ENCODE measurements at places on chromosomes 4 and X.
A peak's percentile ranks its signal among the peaks of the same experiment; 100 is the strongest.

- no peak for DNase-seq
Observed at GRCh38 chr4:88814043-88814617, 116.5 kb upstream of the NAP1L5 start.

DNA sequence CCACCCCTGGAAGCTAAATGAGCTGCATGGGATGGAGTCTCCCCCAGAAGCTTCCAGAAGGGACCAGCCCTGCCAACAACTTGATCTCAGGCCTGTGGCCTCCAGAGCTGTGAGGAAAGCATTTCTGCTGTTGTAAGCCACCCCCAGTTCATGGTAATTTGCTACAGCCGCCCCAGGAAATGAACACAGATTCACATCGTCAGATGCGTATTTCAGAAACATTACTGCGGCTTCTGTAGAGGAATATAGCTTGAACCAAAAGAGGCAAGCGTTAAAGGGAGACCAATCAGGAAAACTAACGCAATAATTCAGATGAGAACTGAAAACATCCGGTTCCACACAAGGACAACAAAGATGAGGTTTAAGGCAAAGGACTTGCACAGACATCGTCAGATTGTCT is 128.4 kb upstream of the TBL1X start:
- no peak for DNase-seq

- peak; percentile 68 for DNase-seq
Observed at GRCh38 chr4:122577808-122578781, 42.8 kb downstream of the IL21 start.

GRCh38 chrX:13142891-13143290 is 98.5 kb upstream of the FAM9C start:
- no peak for DNase-seq

GRCh38 chr4:120506536-120506935 is 416.0 kb downstream of the PRDM5 start:
- no peak for DNase-seq

DNA sequence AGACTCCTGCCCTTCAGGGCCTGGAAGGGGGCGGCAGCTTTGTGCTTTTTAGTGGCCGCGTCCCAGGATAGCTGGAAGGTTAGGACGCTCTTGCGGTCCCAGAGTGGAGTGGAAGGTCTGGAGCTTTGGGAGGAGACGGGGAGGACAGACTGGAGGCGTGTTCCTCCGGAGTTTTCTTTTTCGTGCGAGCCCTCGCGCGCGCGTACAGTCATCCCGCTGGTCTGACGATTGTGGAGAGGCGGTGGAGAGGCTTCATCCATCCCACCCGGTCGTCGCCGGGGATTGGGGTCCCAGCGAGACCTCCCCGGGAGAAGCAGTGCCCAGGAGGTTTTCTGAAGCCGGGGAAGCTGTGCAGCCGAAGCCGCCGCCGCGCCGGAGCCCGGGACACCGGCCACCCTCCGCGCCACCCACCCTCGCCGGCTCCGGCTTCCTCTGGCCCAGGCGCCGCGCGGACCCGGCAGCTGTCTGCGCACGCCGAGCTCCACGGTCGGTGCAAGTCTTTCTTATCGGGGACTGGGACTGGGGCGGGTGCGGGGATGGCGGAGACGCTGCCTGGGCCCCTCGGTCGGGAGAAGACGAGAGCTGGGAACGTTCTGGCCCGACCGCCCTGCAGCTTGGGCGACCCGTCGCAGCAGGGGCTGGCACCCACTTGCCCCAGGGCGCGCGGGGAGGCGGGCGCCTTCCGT is at the start of gene EDNRA:
TSS of gene EDNRA (plus strand) at position 207 of the 686 bp plus-strand sequence. CDS start 4,585 bp downstream, outside the sequence.
- DNase-seq, result no peak

DNA sequence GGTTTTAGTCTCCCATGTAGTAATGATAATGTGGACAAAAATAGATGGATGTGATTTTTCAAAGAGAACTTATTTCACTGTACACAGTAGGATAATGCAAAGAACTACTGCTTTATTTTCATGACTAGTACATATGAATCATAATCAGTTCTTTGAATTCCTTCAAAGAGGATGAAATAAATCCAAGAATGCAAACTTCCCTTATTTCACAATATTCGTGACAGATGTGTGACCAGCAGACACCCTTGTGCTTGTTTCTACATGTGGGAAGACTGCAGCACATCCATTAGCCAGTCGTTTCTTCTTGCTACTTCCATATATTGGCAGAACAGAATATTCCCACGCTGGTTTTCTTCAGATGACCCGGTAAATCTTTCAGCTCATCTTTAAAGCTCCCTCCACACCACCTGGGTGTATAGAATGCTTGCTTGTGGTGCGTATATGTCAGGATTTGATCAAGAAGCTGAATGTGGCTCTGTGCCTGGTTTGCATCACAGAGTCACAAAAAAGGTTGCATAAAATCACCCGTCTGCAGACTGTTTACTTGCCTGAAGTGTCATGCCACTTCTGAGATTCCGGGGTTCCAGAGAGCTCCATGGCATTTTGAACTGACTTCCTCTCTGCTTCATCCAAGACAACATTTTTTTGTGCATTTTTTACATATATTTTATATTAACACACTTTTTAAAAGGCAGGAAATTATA is 47.7 kb upstream of the FAT4 start:
- DNase-seq, result no peak

DNA sequence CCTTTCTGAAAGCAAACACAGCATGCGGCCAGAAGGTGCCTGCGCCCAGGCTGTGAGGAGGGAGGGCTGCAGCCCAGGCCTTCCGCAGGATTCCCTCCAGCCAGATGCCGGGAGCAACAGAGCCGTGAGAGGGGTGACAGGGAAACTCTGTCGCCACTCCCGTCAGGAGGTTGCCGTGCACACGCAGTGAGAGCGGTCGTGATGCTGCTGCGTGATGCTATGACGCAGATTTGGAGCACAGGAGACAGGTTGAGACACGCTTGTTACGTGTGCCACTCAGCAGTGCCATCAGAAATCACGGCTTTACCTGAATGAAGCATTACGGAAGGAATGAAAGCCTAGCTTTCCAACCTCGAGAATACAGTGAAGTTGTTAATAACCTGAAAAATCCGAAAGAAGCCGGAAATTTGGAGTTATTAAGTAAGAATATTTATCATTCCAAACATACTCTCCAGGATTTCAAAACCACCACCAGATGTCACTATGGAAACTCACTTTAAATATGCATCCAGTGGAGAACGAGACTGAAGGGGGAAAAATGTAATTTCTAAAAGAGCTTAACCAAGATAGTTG is 54.4 kb downstream of the FAT1 start:
- DNase-seq, result peak; percentile 68

GRCh38 chrX:3532581-3533085 is 180.8 kb downstream of the PRKX start:
- DNase-seq, result no peak

DNA sequence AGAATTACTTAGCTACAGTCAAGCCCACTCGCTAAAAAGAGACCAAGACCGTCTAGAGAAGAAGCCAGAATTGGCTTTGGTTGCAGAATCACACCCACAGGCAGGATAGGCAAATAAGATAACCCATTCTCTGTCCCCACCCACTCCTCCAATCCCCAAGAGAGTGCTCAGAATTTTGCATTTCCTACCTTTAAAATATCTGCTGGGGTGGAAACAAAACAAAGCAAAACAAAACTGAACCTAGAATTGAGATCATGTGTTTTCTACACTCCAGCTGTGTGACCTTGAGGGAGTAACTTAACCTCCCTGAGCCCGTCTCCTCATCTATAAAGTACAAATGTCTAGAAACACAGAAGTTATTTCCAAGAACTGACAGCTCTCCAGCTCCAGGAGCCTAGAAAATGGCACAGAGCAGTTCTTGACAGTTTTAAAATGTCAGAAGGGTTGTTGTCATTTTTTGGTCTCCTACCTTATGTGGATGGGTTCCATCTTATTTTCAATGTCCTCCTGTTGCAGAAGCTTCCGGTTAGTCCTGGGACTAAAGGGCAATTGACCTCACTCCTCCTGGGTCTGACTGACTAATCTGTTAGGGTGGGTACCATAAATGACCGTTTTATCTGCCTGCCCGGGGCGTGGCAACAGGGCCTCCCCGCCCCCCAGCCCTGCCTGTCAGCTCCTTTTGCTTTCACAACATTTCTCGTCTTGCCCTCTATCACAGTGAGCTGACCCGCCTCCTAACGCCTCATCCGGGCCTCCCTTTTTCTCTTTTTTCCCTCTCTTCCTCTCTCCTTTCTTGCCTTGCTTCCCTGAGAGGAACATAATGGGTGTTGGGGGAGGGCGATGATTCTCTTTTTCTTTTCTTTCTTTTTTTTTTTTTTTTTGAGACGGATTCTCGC is 114.0 kb downstream of the RBM47 start:
- peak; percentile 73 for DNase-seq

GRCh38 chr4:16026160-16026761 is 57.6 kb downstream of the PROM1 start:
- DNase-seq, result peak; percentile 66
